ENCODE measurements at places on chromosomes 13 and 19.
A peak's percentile ranks its signal among the peaks of the same experiment; 100 is the strongest.

GRCh38 chr13:71727662-71728061 is 139.3 kb downstream of the DACH1 start:
- DNase-seq: no peak

DNA sequence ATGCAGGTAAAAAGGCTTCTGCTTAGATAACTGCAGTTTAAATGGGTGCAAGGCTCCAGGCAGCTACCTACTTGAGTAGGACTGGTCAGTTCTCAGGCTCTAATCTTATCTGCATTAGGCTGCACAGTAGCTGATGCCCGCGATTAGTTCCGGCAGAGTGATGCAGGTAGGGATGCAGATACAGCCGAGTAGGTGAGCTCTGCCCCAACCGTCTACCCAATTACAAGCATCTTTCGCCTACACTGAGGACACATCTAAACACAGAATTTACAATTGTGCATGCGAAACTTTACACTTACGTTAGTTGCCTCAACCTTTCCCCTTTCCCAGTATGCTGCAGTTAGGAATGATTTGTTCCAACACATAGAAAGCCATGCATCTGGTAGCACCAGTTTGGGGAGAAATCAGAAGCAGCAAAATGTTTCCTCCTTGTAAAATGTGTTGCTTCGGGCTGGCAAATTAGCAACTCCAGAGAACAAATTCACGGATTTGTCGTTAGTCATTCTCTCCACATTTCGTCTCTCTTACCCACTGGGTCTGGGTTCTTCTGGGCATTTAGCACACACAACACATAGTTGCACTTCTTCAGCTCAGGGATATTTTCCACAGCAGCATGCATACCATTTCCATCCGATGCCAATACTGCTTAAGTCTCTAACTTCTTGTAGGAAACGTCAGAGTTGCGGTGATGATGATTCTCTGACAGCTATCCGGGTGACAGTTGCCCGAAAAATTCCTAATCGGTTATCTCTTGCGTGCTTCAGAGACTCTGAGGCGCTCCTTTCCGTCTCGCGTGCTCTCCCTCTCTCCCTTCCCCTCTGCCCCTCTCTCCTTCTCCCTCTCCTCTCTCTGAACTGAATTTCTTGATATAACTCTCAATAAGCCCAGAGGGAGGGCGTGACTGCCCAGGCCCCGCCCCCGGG is at the start of gene PCDH9:
Gene PCDH9, minus strand, starts transcription at position 856 of the 923 bp plus-strand sequence. CDS start 1,896 bp downstream, outside the sequence.
- DNase-seq: no peak

GRCh38 chr19:6482343-6482686 is 728 bp upstream of the DENND1C start:
- no peak for DNase-seq

GRCh38 chr19:10708291-10708690 is 7.1 kb downstream of the QTRT1 start:
- DNase-seq: no peak

DNA sequence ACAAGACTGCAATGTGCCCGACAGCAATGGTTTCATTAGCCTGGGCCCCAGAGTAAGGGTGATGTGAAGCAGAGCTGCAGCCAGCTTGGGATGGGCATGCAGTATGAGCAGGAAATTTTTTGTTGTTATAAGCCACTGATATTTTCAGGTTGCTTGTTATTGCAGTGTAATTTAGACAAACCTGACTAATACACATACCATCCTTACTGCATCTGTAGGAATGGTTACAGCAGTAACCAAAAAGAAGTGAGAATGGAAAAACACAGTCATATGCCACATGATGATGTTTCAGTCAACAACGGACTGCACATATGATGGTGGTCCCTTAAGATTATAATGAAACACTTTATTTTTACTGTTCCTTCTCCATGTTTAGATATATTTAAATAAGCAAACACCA is 8.6 kb upstream of the POMP start:
- DNase-seq: no peak

GRCh38 chr13:40581277-40581579 is 85.2 kb downstream of the FOXO1 start:
- DNase-seq: no peak

DNA sequence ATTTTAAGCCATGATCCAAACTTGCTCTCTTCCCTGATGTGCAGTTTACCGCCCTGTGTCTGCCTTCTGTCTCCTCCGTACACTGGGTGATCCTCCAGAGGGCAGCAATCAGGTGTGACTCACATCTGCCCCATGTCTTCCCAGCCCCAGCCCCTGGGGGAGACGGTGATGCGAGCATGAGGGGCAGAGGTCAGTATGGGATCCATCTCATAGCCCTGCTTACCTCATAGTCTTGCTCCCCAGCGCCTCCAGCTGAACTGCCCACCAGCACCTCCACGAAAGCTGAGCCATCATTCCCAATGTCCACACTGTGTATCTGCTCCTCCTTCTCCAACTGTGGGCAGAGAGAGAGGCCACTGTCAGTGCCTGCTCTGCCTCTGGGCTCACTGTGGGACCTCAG is 14.6 kb downstream of the XRCC1 start:
- peak; percentile 24 for DNase-seq

DNA sequence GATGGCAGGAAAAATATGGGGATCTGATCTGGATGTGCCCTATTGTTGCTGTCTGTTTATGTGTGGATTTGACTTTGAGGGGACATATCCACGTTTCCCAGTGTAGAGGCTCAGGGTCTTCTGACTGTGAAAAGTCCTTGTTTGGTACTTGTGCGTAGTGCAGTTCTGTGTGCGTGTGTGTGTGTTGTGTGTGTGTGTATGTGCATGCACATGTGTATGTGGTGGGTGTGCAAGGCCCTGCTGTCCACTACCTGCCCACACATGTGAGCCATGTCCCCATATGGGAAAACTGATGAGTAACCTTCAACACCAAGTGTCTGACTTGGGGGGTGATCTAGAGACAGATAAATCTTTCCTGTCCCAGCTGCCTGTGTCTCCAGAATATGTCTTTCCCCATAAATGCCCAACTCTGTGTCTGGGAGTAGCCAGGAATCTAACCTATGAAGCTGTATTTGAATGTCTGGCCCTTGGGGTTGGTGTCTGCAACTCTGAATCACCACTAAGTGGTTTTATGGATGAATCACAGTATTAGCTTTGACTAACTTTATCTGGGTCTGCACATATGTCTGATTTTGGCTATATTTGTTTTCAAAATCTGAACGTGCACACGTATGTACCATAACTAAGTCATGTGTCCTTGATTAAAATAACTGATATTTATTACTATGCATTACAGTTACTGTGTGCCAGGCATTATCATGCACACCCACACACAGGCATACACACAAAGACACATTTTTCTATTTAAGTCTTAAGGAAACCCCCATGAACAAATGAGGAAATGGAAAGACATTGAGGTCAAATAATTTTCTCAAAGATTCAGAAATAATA is 17.4 kb downstream of the KLK2 start:
- no peak for DNase-seq

- no peak for DNase-seq
Measured at GRCh38 chr19:10642473-10643171, 11.5 kb upstream of the ILF3 start.

DNA sequence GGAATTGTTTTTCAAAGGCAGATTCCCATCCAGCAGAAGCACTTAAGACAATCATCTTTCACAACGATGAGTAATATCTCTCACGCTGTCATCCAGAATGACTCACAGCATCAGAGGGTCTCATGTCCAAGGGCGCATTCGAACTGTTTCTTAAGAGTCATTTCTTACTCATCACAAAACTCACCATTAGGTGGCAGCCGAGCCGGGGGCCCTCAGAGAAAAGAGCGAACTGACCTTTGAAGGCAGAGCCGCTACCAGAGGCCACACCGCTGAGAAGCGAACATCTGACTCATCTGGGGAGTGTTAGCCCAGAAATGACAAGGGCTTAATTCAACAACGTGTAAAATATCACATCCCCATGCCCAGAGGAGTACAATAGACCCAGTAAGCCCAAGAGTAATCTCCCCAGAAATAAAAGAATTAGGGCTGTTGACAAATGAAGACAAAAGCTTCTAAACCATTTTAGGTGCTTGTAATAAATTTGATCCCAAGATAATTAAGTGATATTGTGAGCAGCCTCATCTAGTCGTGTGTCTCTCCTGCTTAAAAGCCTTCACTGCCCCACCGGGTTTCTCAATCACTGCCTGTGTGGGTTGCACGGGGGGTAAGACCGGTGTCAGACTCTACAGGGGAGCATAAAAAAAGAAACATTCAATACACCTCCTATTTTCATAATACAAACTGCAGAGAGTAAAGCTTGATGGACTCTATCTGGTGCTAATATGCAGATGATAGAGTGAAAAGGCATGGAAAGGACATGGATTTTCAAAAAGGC is 96.2 kb downstream of the CYSLTR2 start:
- DNase-seq: peak; percentile 75

DNA sequence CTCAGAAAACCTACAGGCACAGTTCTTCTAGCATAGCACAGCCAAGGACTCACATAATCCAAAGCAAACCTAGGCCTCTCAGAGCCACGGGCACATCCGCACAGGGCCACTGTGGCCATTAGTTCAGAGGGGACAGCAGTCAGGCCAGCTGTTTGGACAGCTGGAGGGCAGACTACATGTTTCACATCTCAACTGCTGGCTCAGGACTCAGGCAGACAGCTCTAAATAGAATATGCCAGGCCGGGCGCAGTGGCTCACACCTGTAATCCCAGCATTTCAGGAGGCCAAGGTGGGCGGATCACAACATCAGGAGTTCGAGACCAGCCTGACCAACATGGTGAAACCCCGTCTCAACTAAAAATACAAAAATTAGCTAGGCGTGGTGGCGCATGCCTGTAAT is 26.8 kb downstream of the SAFB2 start:
- DNase-seq: no peak

DNA sequence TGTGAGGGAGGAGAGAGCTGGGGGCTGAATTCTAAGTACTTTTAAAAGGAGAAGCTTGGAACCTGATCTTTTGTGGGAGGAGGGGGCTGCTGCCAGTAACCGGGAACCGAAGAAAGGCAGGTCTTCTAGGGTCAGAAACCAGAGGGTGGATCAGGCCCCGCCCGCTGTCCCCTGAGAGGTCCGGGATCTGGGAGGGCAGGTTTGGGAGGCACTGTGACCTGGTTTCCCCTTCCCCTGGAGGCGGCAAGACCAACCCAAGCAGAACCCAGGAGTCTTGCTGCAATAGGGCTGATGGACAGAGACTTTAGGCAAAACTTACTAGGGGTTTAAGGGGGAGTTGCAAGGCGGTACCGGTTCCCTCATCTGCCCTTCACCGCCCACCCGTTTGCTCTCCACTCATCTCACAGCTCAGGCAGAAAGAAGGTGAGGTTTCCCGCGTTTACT is 707 bp upstream of the KLK8 start:
- no peak for DNase-seq

GRCh38 chr13:92941167-92941566 is 285.4 kb upstream of the GPC6 start:
- DNase-seq: no peak

GRCh38 chr13:45325806-45326205 is 15.2 kb downstream of the TPT1 start:
- no peak for DNase-seq
